ENCODE measurements at places on chromosomes 2 and 18.

DNA sequence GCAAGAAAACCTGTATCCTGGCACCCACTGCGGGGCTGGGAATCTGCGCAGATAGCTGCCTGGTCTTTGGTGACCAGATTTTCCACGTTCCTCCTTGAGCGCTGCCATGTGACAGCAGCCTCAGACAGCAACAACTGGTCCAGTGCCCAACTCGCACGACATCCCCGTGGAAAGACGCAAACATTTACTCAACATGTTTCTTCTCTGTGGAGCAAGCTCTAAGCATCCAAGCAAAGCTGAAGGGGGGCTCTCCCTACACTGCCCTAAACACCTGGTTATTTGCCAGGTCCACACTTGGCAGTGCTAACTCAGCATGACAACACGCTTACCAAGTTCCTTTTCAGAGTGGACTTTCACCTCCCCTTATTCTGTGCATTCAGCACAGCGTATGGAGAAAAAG lies 11.3 kb downstream of the ZNF516 start:
- no peak for DNase-seq

DNA sequence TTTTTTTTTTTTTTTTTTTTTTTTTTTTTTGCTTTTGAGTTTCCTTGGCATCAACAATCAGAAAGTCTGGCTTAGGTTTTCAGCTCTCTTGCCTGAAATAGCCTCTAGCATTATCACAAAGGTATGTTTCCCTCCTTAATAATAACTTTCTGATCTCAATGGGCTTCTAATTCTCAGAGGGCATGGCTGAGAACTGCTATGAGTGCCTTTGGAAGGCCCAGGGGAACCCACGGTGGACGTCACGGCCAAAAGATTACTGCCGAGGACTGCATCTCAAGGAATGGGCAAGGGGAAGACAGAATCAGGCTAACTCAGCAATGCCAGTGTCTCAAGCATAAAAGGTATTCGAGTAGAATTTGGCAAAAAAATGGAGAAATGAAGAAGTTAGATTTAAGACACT lies 73.2 kb upstream of the SLC14A2 start:
- DNase-seq: no peak

- DNase-seq: no peak
These were observed 69.1 kb upstream of the PID1 start for GRCh38 chr2:229340086-229340760.

DNA sequence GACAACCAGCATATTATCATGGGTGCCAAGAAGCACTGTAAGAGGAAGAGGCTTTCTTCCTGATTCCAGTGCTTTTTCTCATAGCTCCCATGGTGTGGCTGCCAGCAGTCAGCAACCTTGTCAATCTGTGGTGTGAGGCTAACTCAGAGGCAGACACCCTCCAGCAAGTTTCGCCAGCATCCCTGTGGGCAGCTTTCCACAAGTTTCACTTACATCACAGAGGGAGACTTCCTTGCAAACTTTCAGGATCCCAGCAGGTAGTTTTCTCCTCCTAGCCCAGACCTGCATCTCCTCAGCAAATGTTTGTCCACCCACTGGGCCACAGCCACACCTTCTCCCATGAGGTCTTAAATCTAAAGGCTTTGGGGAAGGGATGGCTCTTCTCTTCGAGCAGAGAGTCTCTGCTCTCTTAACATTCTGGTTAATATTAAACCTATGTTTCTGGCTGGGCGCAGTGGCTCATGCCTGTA lies 9.1 kb downstream of the DNAH7 start:
- DNase-seq: no peak

- DNase-seq: peak; percentile 86
These were observed 9.7 kb downstream of the ITGA4 start for GRCh38 chr2:181466661-181467576.

DNA sequence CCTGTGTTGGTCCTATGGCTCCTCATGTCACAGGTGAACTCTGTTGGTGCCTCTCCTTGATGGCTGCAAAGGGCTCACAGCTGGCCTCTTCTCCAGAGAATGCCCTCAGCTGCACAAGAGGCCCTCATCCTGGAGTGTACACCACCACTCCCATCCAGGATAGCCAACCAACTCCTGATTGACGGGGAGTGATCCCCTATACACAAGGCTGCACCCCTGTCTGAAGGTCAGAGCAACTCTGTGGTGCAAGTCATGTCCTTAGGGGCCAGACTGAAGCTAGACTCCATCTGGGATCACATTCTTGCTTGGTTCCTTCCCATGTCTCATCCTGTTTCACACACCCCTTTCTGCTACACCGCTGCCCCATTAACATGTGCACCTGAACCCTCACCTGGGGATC lies 41.7 kb upstream of the ATL2 start:
- DNase-seq: no peak

Data from CD4-positive, alpha-beta T cell treated with Interleukin-6 for 4 hours (primary cell).